ENCODE measurements at places on chromosomes 16 and 17.

DNA sequence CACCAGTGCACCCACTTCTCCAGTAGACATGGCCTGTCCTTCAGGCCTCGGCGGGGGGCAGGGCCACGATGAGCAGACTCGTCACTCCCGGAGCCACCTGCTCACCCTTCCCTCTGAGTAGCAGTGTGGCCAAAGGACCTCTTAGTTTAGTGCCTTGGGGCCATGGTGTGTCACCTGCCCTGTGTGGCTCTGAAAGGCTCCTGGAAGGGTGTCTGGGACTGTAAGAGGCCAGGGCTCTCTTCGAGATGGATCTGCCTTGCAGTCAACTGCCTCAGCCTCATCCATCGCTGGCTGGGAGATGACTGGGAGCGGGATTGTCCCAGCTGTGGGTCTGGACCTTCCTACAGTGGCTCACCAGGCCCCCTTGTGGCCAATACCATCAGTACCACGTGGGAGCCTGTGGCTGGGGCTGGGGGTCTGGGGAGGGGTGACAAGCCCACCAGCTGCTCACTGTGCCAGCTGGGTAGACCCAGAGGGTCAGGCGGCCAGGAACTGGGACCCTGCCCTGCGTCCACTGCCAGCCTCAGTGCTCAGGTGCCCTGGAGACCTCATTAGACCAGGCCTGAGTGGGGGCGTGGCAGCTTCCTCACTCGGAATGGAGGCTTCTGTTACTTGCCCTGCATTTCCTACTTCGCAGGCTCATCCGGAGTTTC is 133.4 kb downstream of the OR1D5 start:
- peak; percentile 68 for DNase-seq

- no peak for DNase-seq
Observed at GRCh38 chr17:20074001-20074400, 64.8 kb downstream of the SPECC1 start.

- no peak for DNase-seq
Observed at GRCh38 chr17:81635431-81635830, 1.5 kb downstream of the NPLOC4 start.

- no peak for DNase-seq
Observed at GRCh38 chr16:81866820-81867440, 87.8 kb downstream of the PLCG2 start.

DNA sequence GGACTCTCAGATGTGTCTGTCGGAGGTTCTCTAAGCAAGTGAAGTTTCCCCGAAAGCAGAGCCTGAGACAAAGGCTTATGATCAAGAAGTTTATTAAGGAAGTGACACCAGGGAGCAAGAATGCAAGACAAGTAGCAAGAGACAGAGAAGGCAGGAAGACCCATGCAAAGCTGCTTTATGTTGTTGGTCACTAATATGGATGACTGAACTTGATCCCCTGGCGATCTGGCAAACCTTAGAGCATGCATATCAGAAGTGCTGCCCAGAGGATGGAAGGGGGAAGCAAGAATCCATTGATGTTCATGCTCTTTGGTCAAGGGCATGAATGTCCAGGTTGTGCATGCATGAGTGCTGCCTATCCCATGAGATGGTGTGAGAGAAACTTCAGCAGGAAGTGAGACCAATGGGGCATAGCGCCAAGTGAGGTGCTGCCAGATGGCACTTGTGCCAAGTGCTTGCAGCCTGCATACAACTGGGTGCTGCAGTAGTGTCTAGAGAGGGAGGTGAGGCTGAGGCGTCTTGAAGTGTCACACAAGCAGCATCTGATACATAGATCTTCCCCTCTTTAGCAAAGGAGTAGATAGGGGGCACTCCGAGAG is 176.5 kb downstream of the SALL1 start:
- no peak for DNase-seq

DNA sequence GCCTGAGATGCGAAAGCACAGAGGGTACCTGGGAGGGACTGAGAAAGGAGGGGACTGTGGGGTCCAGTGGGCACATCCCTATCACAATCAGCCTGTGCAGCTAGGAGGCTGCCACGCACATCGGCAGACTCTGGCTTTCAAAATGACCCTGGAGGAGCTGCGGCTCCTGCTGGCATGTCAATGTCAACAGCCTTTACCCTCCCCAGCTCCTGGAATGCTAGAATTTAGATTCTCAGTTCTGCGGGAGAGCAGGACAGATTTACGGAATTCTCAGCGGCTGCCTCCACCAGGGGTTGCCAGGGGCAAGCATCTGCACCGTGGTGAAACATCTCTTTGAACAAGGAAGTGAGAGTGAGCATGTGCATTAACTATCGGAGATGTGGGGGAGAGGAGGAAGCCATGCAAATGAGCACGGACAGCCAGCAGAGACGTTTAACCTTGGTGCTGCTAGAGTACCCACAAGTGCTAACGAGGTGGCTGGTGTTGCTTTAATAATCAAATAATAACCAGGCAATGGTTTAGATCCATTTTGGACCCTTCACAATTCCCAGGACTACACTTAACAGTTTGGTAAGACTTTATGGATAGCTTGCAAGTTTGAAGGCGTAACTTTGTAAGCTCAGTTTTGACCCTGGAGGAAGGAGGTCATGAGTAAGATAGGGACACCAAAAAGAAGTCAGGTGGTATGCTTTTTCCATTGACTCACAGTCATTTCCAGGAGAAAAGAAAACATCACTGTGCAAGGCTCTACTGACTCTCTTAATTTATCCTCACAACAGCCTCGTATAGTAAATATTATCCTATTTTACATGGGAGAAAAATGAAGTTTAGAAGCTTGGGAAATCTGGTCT is 54.1 kb downstream of the XYLT1 start:
- peak; percentile 78 for DNase-seq

DNA sequence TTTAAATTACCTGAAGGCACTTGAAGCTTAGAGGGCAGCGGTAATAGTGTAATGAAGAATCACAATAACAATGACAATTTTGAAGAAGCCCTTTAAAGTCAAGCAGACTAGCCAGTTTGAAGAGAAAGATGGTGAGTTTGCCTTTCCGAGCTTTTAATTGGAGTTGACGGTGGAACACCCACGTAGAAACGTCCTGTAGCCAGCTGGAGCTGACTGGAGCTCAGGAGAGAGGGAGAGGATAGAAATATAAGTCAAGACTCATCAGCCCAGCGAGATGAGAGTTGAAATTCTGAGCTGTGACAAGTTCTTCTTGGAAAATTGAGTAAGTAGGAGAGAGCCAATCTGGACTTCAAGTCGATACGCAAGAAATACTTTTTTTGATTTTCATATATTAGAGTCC is 91.7 kb upstream of the CACNG3 start:
- no peak for DNase-seq

DNA sequence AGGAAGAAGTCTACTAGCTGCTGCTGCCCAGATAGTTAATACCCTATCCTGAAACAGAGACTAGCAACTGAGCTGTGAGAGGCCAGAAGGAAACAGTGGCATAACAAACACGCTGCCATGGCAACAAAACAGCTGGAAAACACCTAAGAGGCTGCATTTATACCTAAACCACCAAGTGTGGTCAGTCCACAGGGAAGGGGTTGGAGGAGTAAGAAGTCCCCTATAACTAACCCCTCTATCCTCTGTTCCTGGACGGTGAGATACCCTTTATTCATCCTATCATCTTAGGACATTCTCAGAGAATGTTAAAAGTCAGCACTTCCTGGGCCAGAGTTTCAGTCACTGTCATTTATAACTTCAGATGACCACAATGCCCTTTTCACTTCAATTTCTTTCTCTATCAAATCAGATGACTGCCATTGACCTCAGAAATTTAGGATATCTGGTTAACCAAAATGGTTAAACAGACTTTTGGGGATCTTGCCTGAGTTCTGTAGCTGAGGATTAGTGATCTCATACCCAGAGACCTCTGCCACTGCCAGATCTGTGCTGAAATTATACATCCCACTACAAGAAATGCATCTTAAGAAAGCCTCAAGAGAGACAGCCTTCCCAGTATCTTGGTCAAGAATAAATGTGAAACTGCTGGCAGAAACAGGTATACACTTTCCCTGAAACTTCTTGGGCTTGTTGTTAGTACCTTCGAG is 36.2 kb downstream of the STH start:
- no peak for DNase-seq

- no peak for DNase-seq
Observed at GRCh38 chr16:6081320-6081976, 983.9 kb upstream of the EEF2KMT start.

- no peak for DNase-seq
Observed at GRCh38 chr16:35185366-35186044, 1726.1 kb downstream of the TP53TG3F start.

DNA sequence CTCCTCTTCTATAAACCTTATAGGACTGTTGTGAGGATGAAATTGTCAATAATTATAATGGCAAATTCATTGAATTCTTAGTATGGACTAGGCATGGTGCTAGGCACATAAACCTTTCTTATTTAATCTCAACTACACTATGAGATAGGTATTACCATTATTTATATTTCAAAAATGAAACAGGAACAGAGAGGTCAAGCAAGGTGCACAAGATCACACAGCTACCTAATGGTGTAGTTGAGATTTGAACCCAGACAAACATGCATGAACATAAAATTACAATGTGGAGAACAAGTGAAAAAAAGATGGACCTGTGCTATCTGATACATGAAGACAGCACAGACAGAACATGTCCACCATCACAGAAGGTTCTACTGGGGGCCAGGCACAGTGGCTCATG is 156.7 kb downstream of the AXIN2 start:
- no peak for DNase-seq

DNA sequence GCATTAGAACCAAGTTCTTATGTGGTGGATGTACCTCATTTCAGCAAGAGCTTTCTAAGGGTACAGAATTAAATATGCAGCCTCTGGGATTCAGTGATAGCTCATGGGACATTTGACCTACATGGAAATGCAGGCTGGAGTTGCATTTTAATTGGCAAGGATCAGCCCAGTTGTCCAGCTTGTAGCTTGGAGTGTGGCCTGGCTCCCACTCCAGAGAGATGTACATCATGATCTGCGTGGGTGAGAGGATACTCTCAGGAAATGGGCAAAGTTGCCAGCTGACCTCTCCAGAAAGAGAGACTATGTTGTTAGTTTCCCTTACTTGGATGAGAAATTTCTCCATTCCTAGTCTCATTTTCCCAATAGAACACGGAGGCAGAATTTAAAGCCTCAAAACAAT is 555.3 kb downstream of the MAF start:
- DNase-seq: no peak

- DNase-seq: no peak
Observed at GRCh38 chr17:32783602-32784001, 93.3 kb downstream of the MYO1D start.

DNA sequence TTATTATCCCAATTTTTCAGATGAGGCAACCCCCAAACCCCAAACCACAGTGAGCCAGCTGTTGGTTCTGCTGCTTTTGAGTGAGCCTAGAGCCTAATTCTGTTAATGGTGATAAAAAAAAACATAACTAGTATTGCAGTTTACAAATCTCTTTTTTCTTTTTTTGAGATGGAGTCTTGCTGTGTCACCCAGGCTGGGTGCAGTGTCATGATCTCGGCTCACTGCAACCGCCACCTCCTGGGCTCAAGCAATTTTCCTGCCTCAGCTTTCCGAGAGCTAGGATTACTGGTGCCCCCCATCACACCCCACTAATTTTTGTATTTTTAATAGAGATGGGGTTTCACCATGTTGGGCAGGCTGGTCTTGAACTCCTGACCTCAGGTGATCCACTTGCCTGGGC is 3.1 kb downstream of the WNT9B start:
- DNase-seq: no peak

DNA sequence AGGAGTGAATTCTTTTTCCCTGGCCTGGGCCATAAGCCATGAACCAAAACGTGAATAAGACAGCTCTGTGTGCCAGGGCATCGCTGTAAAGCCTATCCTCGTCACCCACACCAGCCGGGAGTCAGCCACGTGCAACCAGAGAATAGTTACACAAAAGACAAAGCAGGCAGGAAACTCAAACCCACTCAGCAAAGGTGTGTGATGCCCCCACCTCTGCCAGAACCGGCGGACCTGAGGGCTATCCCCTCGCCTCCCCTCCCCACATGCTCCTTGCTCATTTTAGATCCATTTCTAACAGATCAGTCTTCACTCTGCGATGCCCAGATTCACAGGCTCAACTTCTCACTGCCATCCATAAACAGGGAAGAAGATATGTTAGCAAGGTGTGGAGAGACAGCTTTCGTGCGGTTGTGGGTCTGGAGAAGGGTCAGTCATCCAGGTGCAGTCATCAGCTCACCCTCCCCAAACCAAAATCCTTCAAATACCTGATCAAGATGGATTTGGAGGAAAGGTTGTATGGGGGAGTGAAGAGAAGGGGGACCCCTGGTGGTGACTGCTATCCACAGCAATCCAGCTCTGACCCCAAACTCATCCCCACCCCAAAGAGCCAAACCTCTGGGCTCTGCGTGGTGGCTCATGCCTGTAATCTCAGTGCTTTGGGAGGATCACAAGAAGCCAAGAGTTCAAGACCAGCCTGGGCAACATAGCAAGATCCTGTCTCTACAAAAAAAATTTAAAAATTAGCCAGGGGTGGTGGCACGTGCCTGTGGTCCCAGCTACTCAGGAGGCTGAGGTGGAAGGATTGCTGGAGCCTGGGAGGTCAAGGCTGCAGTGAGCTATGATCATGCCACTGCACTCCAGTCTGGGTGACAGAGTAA is 219.2 kb downstream of the C16orf78 start:
- DNase-seq: no peak

GRCh38 chr17:4375039-4375748 is 8.7 kb upstream of the UBE2G1 start:
- peak; percentile 78 for DNase-seq

DNA sequence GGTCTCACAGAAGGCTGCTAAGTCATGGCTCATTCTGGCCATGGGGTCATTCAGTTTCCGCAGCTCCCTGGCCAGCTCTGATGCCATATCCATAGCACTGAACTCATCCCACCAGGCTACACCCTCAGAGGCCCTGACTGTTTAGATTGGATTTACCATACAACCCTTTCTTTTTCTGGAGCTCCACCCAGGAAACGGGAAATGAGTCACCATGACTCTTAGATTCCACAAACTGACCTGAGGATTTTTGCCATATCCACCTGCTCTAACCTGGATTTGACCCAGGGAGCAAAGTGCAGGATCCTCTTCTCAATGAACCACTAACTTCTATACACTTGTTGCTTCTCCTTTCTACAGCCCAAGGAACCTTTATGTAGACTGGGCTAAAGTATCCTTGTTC is 20.3 kb upstream of the CALB2 start:
- DNase-seq: no peak

DNA sequence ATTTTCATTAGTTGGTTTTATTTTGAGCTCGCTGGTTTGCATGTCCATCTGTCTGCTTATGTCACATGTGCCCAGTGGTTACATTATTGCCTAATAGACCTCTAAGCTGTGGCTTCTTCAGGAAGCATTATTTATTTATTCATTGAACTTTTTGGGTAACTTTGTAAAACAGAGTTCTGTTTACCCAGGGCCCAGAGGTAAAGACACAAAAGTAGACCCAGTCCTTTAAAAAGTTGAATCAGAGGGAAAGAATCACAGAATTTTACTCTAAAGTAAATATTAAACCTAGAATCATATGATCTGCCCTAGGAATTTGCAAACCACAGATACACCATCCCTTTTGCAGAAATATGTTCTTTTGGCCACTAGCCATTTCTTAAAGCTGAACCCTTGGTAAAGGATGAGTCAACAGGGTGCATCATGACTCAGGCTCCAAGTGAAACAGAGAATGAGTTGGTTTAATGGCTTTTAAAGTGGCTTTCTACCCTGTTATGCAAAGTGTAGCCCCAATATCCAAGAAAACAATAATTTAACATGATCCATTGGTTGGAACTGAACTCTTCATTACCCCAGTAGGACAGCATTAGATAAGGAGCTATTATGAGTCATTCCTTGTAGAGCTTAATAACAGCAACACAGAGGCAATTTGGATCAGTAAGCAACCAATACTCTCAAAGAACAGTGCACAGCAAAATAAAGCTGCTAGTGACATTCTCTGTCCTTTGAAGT is 236.3 kb downstream of the KCNJ2 start:
- no peak for DNase-seq

- no peak for DNase-seq
Observed at GRCh38 chr17:34369571-34369970, 6.5 kb upstream of the CCL1 start.

Data from activated effector memory CD4-positive, alpha-beta T cell treated with anti-CD3 and anti-CD28 coated beads, Interleukin-2, amount 50 U/mL, for 16 hours (primary cell).